ENCODE measurements at places on chromosomes 5 and 9.

GRCh38 chr5:69024241-69024651, 69.6 kb upstream of the SLC30A5 start:
- DNase-seq = peak; percentile 38

DNA sequence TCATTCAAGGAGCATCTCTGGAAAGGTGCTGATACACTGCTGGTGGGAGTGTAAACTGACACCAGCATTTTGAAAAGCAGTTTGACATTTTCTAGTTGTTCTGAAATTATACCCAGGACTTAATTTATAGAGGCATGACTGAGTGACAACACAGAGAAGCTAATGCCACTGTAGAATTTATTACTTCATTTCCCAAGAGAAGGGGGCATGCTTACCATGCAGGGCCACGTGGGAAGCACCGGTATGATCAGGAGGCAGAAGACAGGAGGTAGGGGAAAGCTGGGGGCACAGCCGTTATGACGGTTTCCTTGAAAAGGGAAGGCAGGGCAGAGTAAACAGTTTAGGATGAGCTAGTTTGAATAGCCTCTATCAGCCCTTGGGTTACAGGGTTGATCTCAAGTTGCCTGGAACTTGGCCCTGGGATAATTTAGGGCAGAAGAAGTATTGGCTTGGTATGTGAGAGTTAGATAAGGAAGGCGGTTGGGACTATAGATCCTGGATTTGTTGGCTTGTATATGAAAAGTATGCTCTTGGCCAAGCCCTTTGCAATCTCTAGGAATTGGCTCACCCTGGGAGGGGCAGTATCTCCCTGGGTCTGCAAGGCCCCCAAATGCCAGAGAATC, 305.7 kb downstream of the ENC1 start:
- no peak for DNase-seq

DNA sequence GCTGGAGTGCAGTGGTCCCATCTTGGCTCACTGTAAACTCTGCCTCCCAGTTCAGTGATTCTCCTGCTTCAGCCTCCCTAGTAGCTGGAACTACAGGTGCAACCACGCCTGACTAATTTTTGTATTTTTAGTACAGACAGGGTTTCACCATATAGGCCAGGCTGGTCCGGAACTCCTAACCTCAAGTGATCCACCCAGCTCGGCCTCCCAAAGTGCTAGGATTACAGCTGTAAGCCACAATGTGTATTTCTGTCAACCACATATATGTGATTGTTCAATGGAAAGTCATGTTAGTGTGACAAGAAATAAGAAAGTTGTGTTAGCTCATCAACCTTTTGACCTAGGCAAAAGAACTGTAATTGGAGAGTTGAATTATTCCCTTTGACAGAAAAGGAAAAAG, 677.1 kb upstream of the CHD1 start:
- no peak for DNase-seq

DNA sequence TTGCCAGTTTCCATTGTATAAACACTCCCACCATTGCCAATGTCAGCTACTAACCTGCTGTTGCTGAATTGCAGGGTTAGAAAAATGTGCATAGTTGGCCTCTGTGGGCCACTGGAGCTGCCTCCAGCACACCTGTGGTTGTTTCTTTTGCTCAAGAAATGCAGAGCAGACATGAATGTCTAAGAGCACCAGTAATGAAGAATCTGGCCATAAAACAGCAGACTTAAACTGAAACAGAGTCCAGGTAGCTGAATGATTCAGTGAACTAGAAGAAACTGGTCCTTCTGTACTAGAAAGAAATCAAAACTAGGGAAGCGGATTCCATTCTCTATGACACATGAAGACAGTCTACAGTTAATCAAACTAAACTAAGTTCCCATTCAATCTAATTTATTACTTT, 48.2 kb downstream of the NUDT12 start:
- no peak for DNase-seq

GRCh38 chr9:32703635-32704034, 68.2 kb upstream of the TAF1L start:
- no peak for DNase-seq

DNA sequence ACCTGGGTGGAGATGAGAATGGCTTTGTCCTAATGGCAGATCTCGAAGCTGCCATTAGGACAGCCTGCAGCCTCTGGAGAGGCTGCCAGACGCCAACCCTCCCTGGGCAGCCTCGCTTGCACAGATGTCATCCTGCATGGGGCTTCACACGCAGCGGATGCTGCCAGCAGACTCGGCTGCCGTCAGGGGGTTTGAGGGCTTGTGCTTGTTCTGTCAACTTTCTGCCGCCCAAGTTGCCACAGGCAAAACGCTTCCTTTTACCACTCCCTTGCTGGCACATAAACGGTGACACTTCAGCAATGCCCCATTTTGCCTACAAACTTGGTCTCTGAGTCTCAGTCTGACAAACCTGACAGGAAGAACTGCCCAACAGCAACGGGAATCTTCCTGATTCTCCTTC, 24.7 kb downstream of the DAP start:
- no peak for DNase-seq

DNA sequence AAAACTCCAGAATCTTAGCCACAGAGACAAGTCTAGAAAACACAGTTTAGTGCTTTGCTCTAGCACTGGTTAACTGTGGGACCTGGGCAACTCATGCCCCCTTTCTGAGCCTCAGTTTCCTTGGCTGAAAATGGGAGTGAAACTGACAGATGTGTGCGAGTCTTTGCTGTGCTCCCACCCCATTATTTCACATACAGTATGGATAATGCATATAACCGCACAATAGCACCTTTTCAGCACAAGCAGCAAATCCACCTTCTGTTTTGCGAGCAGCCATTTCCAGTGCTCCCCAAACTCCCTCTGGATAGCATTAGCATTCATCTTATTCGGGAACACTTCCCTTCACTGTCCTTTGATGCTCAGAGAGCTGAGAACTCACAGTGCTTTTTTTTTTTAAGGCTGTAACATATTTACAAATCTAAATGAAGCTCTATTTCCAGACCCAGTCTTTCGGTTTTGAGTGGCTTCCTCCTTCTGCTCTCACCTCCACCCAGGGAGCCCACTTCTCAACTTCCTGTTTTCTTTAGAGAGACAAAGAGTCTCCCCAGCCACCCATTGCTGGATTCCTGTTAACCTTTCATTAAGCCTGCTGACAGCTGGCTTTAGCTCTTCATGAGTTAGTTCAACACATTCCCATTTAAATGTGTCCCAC, 49.2 kb downstream of the TIMD4 start:
- DNase-seq = peak; percentile 81

GRCh38 chr5:55816342-55816741, 34.8 kb upstream of the IL31RA start:
- no peak for DNase-seq
